ENCODE measurements at places on chromosomes 12 and 14. TPM values are rescaled to one million over a fixed set of nuclear protein-coding genes. Genes with fewer than 3 reads are reported as not detected.

DNA sequence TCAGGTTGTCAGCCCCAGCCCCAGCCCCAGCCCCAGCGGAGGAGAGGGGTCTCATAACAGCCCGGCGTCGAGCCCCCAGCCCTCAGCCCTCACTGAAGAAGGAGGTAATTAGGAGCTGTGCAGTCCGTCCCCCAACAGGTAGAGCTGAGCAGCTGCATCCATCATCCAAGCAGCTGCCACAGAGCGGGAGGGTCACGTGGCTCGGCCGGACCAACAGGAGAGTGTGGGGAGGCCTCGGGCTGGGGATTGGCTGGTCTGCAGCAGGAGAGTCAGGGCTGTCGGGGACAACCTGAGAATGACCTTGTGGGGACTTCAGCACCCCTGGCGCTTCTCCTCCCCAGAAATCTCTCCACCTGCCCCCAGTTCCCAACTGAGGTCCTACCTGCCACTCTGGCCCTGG is 29.6 kb downstream of the SMUG1 start:
- peaks cover 98% of the 10 kb centered on the region for H3K27me3 ChIP-seq
- no peaks in the 10 kb centered on the region for H3K36me3 ChIP-seq
- DNase-seq, result no peak
- no peak overlapping the region for H3K4me3 ChIP-seq

- DNase-seq, result no peak
- H3K4me3 ChIP-seq, result no peak overlapping the region
- H3K27me3 ChIP-seq, result no peaks in the 10 kb centered on the region
- no peaks in the 10 kb centered on the region for H3K36me3 ChIP-seq
Observed at GRCh38 chr12:90124914-90125313, 416.3 kb upstream of the ATP2B1 start.

The HVCN1 gene
- total RNA-seq, result 11.1 TPM

DNA sequence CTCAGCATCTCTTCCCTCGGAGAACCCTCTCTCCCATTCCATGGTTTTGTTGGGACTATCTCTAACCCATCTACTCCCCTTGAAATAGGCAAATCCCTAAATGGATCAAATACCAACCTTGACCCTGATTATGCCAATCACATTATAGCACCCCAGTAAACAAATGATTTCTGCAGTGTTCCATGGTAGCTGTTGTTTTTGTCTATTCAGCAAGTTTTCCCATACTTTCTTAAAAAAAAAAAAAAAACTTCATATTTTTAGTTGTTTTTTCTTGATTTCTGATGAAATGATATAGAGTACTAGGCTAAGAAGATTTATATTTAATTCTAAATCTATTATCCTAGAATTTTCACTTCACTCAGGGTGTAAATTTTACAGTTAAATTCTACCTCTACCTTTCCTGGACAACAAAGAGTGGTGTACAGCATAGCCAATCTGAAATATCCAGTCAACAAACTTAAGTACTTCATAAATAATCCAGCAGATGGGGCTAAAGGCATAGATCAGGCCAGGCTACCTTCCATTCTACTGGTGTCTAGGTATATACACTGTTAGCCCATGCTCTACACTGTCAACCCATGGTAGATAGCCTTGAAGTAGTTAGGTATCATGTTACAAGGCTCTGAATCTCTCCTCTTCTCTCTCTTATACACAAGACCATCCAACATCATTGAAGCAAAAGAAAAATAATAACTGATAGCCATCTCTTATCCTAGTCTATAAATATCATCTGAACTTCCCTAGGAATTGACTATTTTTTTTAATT is 82.2 kb downstream of the PLEKHG7 start:
- peak; percentile 58 for DNase-seq
- peaks cover 2% of the 10 kb centered on the region for H3K36me3 ChIP-seq
- H3K27ac ChIP-seq, result no peak overlapping the region
- no peaks in the 10 kb centered on the region for H3K4me1 ChIP-seq
- H3K4me3 ChIP-seq, result no peak overlapping the region
- no peaks in the 10 kb centered on the region for H3K27me3 ChIP-seq

The PTPRB gene
- 2.3 TPM for total RNA-seq

- no peaks in the 10 kb centered on the region for H3K27me3 ChIP-seq
- H3K4me1 ChIP-seq, result peaks cover 32% of the 10 kb centered on the region
- H3K27ac ChIP-seq, result no peak overlapping the region
- no peak for DNase-seq
- H3K36me3 ChIP-seq, result peaks cover 3% of the 10 kb centered on the region
Observed at GRCh38 chr12:112909693-112910092, 2.9 kb downstream of the OAS1 start.

The AGAP2 gene
- total RNA-seq, result 14.4 TPM

DNA sequence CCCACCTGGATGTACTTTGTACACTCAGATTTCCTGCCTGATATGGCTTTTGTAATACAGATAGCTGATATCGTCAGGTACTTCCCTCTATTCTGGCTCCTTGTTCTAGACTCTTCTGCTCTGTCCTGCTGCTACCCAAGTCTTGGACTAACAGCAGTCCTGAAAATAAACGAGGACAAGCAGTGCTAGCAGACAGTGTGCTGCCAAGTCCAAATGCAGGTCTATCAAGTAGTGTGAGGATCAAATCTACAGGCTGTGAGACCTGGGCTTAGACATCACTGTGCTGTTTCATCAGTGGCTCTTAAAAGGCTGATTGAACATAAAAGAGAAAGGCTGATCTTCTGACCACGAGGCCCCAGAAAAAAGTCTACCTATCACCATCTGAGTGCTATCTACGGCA is 418.1 kb downstream of the APAF1 start:
- no peaks in the 10 kb centered on the region for H3K27me3 ChIP-seq
- no peak overlapping the region for H3K27ac ChIP-seq
- H3K4me3 ChIP-seq, result no peak overlapping the region
- no peak for DNase-seq
- no peaks in the 10 kb centered on the region for H3K4me1 ChIP-seq
- H3K36me3 ChIP-seq, result no peaks in the 10 kb centered on the region

DNA sequence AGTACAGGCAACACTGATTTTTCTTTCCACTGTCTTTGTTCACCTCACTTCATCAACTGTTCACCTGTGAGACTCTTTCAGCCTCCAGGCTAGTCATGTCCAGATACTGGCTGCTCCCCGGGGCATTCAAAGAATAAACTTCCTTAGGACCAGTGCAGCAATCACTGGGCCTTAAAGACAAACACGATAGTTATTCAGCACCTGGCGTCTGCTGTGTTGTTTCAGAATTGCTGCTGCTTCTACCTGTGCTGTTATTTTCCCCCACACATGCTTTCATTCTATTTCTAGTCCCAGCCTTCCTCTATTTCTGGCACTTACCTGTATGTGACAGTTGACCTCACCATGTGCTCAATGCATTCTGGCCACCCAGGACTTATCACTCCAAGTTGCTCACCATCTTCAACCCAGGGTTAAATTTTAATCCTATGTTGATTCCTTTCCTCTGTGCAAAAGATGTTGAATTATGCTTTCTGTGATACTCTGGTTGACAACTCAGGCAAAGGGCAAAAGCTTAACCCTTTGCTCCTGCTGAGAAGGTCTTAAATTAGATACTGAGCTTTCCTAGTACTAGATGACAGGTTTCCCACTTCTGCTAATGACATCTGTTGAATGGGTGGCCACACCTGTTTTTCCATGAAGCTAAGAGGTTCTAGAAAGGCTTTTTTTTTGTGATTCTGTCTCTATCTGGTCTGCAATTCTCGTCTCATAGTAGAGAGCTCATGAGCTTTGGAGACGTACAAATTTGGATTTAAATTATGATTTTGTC is 41.4 kb downstream of the PTPRQ start:
- no peak for DNase-seq
- no peaks in the 10 kb centered on the region for H3K27me3 ChIP-seq
- no peak overlapping the region for H3K27ac ChIP-seq
- no peaks in the 10 kb centered on the region for H3K36me3 ChIP-seq
- no peaks in the 10 kb centered on the region for H3K4me1 ChIP-seq

The CLEC2B gene
- 29.7 TPM for total RNA-seq

- H3K27me3 ChIP-seq, result no peaks in the 10 kb centered on the region
- H3K36me3 ChIP-seq, result no peaks in the 10 kb centered on the region
- no peak for DNase-seq
- H3K27ac ChIP-seq, result no peak overlapping the region
- no peaks in the 10 kb centered on the region for H3K4me1 ChIP-seq
- H3K4me3 ChIP-seq, result no peak overlapping the region
Observed at GRCh38 chr12:81150382-81150781, 72.5 kb downstream of the ACSS3 start.

The RBMS2 gene
- total RNA-seq, result 3.2 TPM

DNA sequence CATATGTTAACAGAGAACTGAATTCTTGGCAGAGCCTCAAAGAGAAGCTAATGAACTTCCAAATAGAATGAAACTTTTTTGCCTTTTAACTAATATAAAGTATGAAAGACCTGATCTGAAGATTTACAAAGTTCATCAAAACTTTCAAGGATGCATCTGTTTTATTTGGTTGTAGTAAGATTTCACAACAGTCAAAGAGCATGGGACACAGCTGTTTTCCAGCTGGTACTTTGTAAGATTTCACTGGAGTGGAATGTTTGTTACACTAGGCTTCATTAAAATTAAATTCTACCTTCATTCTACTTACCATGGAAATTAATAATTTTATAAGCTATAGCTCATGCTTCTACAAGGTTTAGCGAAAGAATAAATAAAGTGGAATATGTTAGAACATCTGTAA is 351.2 kb downstream of the SLC6A15 start:
- H3K4me1 ChIP-seq, result no peaks in the 10 kb centered on the region
- H3K27ac ChIP-seq, result no peak overlapping the region
- no peaks in the 10 kb centered on the region for H3K36me3 ChIP-seq
- no peak overlapping the region for H3K4me3 ChIP-seq
- no peak for DNase-seq

The ADCY4 gene
- 1.9 TPM for total RNA-seq

DNA sequence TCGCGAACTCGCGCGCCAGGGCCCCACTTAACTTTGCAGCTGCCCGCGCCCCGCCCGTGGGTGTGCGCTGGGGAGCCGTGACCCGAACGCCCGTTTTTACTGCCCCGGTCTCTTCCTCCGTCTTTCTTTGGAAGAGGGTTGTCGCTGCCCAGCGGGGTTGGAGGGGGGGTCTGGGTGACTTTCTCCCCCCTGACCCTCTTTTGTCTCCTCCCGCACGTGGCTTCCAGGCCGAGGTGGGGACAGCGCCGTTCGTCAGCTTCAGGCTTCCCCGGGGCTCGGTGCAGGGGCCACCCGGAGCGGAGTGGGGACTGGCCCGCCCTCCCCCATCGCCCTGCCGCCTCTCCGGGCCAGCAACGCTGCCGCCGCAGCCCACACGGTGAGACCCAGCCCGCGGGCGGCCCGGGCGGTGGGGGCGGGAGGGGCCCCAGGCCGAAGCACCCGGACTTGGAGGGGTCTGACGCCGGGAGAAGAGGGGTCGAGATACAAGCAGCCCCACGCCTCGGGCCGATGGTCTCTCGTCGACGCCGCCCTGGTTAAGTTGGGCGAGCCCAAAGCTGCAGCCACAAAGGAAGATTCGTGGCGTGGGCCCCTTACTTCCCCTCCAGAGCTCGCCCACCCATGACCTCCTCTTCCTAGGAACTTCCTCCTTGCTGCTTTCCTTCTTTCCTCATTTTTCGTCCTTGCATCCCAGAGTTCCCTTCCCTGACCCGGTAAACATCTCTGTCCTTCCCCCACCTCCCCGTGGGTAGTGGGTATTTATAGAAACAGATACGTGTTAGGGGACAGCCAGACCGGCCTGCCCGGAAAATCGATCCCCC is 1.2 kb downstream of the DYRK2 start:
- H3K27ac ChIP-seq, result peak overlapping the region; percentile 83
- peaks cover 15% of the 10 kb centered on the region for H3K4me1 ChIP-seq
- no peak for DNase-seq
- peaks cover 3% of the 10 kb centered on the region for H3K36me3 ChIP-seq

DNA sequence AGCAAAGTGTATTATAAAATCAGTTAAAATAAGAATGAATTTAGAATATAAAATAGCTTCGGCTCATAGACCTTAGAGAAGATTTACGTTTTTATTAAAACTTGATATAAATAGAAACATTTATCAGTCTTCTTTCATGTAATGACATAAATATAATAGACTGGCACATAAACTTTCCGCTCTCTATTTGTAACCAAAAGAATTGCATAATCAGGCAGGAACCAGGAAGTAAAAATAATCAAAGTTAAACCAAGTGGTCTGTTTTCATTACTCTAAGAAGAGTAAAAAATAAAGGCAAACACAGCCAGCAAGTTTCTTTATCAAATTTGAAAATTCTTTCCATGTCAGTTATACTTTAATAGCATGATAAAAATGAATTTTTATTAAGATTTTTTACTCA is 46.3 kb upstream of the ATP2A2 start:
- no peak overlapping the region for H3K27ac ChIP-seq
- H3K27me3 ChIP-seq, result no peaks in the 10 kb centered on the region
- H3K4me3 ChIP-seq, result no peak overlapping the region
- H3K4me1 ChIP-seq, result no peaks in the 10 kb centered on the region
- no peak for DNase-seq

DNA sequence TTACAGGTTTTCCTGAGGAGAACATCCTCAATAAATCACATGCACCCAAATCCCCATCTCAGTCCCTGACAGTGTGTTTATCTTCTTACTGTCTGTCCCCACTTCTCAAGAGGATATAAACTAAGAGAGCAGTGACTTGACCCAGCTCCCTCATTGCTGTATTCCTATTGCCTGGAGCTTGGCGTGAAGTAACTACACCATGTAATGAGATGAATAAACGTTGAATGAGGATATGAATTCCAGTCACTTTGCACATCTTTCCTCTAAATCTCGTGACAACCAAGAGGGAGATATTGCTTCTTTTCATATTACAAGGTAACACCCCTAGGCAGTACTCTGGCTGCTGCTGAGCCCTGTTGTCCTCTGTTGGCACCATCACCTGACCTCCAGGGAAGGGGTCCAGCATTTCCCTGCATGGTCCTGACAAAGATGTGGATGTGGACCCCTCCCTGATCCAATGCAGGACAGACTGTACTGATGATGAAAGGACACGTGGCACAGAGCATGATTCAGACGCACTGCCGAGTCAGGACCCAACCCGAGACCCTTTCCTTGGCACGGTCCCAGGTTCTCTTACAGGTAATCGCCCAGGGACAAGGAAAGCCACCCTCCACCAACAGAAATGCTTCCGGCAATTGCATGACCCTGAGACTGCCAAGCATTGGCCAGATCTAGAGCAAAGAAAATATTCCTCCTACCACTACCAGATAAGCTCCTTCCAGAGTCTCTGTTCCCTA is 47.7 kb upstream of the CPM start:
- no peaks in the 10 kb centered on the region for H3K4me1 ChIP-seq
- H3K4me3 ChIP-seq, result no peak overlapping the region
- no peaks in the 10 kb centered on the region for H3K27me3 ChIP-seq
- no peaks in the 10 kb centered on the region for H3K36me3 ChIP-seq
- no peak for DNase-seq
- no peak overlapping the region for H3K27ac ChIP-seq

DNA sequence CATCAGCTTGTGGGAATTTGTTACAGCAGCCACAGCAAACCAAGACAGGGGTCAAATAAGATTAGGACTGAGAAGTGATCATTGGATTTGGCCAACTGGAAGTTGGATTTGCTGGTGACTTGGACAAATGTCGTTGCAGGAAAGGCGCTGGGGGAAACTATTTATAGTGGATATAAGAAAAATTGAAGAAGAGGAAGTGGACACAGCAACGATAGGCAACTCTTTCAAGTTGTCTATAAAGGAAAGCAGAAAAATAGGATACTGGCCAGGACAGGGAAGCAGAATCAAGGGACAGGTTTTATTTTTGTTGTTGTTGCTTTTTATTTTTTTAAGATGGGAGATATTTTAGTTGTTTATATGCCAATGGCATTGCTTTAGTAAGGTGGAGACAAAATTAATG is 56.2 kb upstream of the RTRAF start:
- DNase-seq, result no peak
- no peak overlapping the region for H3K4me3 ChIP-seq
- H3K4me1 ChIP-seq, result no peaks in the 10 kb centered on the region
- no peaks in the 10 kb centered on the region for H3K36me3 ChIP-seq
- no peak overlapping the region for H3K27ac ChIP-seq

The SLC5A8 gene
- total RNA-seq, result 0.33 TPM

Data from thymus (tissue), 14 donors.